ENCODE measurements at places on chromosomes 7 and 10.

DNA sequence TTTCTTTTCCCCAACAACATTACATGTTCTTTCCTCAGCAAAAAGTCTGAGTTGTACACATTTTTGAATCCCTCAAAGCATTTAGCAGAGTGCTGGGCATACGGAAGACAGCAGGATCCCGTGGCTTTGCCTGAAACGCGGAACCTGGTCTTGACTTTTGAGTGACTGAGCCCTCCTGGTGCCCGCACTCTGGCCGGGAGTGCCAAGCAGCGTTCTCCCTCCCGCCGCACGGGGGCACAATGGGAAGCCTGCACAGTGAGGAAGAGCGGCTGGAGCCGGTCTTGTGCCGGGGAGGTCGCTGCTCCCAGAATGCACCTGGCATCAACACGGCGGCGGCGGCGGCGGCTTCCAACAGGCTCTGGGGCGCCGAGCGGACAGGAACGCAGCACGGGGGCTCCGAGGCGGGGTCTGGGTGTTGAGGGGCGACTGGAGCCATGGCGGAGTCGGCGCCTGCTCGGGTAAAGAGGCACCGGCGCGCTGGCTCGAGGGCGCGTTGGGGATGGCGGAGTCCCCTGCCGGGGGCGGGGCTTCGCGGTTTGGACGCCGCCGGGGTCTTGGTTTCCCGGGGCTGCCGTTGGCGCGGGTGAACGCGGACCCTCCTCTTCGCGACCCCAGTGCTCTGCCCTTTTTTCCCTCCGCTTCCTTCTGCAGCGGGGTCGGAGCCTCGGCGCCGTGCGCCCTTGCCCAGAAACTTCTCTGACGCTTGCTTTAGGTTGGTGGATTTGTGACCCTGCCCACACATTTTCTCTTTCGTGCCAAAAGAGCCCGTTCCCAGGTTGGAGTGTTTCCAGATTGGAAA is at the start of gene ZNF212:
ZNF212 (plus strand) TSS at position 307 of the 799 bp plus-strand sequence; CDS start at position 435, 128 bp downstream.
- DNase-seq = peak; percentile 80

DNA sequence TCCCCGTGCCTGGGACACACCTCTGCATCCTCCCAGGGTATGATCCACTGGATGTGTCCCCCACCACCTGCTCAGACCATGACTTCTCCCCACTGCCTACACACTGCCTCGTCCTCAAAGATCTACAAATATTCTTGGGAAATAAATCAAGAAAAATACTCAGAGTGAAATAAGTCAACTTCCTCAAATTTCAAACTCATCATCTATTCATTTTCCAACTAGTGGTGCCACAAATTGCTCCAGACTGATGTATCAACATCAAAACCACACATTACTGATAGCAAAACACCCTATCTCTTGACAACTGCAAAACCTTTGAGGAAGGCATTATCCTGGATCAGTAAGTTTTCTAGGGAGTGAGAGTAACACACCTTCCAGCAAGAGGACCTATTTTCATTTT is 87.7 kb downstream of the GRB10 start:
- no peak for DNase-seq

DNA sequence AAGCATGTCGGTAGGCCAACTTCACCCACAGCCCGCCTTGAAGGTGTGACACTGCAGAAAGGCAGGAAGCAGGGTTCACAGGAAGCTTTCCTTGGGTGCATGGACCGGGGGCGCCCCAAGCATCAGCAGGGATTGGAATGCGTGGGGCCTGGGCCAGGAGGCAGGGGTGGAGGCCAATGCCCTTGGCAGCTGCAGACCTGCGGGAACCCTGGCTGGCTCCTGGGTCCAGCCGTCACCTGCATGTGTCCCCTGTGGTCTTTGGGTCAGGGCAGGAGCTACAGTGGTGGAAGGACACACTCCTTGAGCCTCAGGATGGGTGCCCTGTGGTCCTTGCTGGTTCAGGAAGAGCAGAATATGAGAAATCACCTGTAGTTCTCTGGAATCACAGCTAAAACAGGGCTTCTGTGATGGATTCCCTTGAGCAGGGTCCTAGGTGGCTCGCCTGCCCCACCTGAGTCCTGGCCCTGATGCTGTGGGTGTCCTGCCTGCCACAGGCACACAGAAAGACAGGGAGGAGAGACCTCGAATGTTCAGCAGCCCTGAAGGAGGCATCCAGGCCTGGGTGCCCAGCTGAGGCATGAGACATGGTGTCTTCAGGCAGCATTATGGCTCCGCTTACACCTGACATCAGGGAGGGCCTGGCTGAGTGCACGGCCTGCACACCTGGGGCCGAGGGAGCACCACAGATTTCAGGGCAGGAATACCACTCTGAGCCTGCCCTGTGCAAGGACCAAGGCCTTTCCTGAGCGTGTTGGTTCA is 15.1 kb downstream of the ANTXRL start:
- no peak for DNase-seq

DNA sequence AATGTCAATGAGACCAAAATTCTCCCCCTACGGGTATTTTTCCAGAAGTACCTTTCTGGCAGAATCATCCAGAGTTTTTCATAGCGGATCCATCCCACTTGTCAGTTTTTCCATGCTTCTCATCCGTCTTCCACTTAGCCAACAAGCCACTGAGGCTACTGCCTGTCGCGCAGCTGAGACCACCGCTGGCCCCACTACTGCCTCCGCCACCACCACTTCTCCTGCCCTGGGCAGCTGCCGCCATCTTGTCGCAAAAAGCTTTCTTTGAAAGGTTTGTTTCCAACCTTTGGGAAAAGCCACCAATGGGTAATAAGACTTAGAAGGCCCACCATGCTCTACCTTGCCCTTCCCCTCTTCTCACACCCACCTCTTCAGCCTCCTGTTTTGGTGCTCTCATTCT is 42.1 kb downstream of the ERLIN1 start:
- DNase-seq = no peak

- DNase-seq = no peak
Measured at GRCh38 chr10:11691319-11691755, 50.8 kb upstream of the ECHDC3 start.

DNA sequence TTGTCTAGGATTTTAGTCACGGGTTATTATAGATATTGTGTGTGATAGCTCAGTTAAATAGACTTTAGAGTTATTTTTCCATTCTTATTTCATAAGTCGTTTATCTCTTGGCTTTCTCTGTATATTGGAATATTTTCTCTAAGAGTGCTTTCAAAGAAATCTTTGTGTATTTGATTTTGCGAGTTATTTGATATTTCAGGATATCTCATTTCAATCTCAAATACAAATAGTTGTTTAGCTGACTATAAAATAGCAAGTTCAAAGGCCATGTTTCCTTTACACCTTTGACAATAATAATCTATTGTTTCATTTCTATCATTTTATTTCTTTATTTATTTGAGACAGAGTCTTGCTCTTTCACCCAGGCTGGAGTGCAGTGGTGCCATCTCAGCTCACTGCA is 55.9 kb downstream of the STK31 start:
- DNase-seq = no peak

DNA sequence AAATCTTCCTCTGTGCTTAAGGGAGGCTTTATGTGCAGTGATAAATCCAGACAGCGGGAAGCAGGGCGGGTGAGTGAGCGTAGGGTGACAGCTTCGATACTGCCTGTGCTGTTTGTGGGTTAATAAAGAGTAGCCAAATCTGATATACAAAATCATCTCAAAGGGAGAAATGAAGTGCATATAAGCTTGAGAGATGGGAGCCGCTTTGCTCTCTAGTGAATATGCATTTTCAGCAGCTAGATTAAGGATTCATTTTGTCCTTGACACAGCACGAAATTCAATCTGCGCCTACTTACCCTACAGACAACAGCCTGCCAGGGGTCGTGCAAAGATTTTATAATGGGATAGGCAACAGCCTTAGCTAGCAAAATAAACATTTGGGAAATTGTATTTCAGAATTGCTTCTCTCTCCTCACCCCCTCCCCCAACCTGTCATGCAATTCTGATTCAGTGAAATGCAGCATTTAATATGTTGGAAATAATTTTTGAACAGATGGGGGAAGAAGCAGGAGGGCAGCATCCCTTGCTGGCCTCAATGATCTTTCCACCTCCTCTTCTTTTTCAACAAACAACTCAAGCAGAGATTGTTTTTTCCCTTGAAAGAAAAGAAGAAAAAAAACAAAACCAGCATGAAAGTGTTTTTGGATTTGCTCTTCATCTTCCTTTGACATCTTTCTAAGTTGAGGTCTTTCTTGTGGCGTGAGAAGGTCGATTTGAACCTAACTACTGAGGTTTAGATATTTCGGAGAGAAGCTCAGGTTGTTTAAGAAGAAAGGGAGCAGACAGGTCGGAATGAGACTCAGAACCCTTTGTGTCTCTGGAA is 117.9 kb downstream of the AOAH start:
- DNase-seq = no peak

DNA sequence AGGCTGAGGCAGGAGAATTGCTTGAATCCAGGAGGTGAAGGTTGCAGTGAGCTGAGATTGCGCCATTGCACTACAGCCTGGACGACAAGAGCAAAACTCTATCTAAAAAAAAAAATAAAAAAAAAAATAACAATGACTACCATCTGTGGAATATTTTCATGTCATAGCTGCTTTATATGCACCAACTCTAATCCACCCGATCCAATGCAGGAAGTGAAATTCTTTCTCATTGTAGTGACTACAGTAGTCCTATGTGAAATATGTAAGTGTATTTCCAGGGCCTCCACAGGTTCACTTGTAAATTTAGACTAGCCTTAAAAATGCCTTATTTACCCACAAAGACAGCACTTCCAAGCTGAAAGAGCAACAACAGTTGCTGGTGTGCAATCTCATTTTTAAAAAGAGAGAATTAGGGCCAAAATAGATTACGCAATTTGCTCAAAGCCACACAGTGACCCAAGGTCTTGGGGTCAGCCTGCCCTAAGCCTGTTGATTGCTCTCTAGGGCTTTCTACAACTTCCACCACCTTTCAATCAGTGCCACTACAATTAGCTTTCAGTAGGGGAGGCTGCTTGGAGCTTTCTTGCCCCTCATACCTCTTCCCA is 25.8 kb upstream of the EGFR start:
- no peak for DNase-seq

DNA sequence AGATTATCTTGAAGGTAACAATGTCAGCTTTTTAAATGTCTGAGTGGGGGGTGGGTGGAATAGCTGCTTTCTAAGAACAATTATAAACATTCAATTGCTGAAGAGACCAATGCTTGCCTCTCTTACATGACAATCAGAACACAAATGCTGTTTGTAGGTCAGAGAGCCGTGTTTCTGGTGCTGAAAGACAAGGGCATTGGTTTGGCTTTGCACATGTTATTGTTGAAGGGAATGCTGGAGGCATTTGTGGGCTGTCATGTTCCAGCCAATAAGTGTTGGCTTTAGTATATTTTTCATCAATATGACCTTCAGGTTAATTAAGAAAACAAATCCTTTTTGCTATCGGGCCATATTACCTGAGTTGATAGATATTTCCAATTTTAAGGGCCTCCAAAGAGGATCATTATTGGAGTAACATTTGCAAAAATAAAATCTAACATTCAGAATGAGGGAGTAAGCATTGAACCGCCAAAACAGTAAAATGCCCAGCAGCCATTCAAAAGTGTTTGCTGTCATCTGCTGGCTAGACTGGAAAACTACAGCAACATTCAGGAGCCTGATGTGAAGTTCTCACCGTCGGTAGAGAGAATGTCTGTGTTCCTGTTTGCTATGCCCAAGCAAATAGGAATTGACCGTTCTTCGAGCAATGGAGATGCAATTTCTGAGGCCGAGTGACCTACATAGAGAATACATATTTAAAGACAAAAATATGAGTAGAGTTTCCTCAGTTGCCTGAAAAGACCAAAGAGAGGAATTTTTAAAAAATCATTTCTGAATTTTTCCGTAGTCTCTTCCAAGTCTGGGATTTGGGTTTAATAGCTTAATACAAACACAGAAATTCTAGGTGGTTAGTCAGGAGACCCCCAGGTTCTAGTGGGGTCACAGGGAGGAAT is 118.9 kb downstream of the APBB1IP start:
- DNase-seq = peak; percentile 23

GRCh38 chr10:63204667-63205391 is 71.7 kb downstream of the NRBF2 start:
- no peak for DNase-seq

DNA sequence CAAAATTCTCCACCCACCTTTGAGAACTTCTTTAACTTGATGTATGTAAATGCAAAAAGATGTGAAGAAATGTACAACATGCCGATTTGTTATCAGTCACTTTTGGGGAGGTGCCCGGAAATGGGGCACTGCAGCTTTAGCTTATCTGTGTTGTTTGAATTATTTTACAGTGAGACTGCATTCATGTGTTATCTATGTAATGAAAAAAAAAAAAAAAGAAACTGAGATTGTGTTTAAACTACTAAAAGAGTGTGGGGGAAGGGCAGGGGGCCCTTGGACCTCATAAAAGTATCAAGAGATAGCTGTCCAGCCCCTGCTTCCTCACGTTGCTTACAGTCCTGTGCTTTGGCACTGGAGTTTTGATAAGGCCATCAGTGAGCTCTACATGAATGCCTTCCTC is 259.4 kb downstream of the STK31 start:
- no peak for DNase-seq

- no peak for DNase-seq
Measured at GRCh38 chr7:132279718-132280117, 296.6 kb downstream of the PLXNA4 start.

DNA sequence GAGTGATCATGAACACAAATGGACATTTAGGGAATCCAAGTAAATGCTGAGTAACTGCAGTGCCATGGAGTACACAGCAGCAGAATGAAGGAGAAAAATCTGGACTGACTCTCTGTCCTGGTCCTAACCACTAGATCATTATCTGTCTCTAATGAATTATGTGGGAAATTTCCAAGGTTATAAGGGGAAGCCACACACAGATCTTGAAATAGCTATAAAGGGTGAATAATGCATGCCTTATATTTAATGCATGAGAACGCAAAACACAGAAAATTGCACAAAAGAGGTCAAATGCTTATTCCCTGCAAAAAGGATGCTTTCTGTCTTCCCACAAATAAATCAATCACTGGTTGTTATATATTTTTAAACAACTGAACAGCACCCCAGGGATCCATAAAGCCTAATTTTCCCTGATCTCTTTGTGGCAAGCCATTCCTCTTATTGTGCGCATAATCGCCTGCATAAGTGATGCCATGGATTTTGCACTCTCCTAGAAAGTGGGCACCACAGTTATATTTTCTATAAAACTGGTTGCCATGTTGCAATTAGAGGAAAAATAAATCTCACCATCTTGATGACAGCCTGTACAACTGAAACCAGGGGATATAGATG is 201.8 kb downstream of the XPNPEP1 start:
- no peak for DNase-seq

DNA sequence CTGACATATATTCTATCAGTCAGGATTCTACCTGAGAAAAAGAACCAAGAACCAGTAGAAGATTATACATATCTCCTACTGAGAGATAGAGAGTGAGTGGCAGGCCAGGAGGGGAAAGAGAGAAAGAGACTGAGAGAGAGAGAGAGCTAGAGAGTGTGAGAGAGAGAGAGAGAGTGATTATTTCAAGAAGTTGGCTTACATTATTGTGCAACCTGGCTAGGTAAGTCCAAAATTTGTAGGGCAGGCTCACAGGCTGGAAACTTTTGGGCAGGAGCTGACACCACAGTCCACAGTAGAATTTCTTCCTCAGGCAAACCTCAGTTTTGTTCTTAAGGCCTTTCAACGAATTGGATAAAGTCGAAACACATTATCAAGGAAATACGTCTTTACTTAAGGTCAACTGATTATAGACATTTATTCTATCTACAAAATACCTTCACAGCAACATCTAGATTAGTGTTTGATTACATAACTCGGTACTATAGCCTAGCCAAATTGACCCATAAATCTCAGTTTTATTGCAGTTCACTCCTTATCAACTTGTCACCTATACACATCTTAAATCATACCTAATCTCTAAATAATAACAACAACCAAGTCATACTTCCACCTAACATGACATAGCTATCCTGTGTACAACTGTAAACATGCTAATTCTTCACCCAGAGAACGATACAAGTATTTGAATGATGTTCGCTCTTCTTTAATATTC is 17.0 kb upstream of the CYP2C18 start:
- DNase-seq = no peak

Data from memory B cell (primary cell).